ENCODE measurements at places on chromosomes 13 and 19. TPM values are rescaled to one million over a fixed set of nuclear protein-coding genes. Genes with fewer than 3 reads are reported as not detected.

DNA sequence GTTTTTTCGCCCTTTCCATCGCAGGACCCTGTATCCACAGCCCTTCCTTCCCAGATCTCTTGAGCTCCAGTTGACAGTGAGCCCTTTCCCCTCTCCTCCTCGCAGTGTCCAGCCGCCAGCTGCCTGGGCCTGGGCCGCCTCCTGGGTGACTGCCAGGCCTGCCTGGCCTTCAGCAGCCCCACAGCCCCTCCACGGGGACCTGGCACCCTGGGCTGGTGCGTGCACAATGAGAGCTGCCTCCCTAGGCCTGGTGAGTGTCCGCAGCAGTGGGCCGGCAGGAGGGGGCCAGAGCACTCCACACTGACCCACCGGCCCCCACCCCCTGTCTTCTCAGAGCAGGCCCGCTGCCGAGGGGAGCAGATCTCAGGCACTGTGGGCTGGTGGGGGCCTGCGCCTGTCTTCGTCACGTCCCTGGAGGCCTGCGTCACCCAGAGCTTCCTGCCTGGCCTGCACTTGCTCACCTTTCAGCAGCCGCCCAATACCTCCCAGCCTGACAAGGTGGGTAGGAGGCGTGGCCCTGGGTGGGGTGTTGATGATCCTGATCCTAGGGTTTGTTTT, 19.0 kb downstream of the MEGF8 start:
- H3K4me1 ChIP-seq, result no peaks in the 10 kb centered on the region
- H3K27me3 ChIP-seq, result no peaks in the 10 kb centered on the region
- no peak overlapping the region for H3K27ac ChIP-seq
- DNase-seq, result no peak

DNA sequence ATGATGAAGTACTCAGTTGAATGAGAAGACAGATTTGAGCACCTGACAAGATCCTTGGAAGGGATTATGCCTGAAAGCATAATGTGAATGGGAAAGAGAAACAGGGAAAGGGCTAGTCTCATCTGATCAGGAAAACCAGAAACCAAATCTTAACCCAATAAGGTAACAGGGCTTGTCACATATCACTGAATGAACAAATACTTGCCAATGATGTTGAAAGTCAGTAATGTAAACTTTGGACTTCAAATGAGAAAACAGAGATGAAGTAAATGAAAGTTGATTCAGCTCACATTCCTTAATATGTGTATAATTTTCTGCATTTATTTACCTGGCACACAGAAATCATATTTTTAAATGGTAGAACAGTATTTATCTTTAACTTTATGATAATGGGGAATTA, 480.0 kb downstream of the KCTD12 start:
- no peaks in the 10 kb centered on the region for H3K27me3 ChIP-seq
- H3K27ac ChIP-seq, result no peak overlapping the region

DNA sequence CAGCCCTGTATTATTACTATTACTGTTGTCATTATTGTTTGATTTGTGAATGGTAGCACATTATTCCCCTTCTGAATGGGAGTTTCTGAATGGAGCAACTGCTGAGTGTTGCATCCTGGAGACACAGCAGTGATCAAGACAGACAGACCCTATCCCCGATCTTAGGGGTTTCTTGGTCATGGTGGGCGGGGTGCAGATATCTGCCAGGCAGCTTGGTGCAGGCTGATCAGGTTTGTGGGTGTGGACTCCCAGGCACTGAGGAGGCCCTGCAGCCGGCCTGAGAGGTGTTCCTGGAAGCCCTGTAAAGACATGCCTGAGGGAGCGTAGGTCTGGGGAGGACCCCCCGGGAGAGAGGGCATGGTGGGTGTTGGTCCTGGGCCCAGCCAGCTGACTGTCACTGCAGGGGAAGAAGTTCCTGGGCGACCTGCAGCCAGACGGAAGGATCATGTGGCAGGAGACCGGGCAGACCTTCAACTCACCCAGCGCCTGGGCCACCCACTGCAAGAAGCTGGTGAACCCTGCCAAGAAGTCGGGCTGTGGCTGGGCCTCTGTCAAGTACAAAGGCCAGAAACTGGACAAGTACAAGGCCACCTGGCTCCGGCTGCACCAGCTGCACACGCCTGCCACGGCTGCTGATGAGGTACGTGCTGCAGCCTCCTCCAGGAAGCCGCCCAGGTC, 2.1 kb downstream of the MPND start:
- no peaks in the 10 kb centered on the region for H3K27me3 ChIP-seq
- H3K27ac ChIP-seq, result no peak overlapping the region
- no peak for DNase-seq
- no peak overlapping the region for H3K4me3 ChIP-seq

- no peak overlapping the region for H3K4me3 ChIP-seq
- no peaks in the 10 kb centered on the region for H3K36me3 ChIP-seq
- no peaks in the 10 kb centered on the region for H3K27me3 ChIP-seq
- DNase-seq, result peak; percentile 47
- no peak overlapping the region for H3K27ac ChIP-seq
Measured at GRCh38 chr13:26707122-26708006, 53.2 kb downstream of the GPR12 start.

GRCh38 chr19:56261145-56261544, 11.4 kb upstream of the EDDM13 start:
- H3K4me3 ChIP-seq, result no peak overlapping the region
- no peak overlapping the region for H3K27ac ChIP-seq
- H3K36me3 ChIP-seq, result no peaks in the 10 kb centered on the region
- no peaks in the 10 kb centered on the region for H3K27me3 ChIP-seq
- no peaks in the 10 kb centered on the region for H3K4me1 ChIP-seq

DNA sequence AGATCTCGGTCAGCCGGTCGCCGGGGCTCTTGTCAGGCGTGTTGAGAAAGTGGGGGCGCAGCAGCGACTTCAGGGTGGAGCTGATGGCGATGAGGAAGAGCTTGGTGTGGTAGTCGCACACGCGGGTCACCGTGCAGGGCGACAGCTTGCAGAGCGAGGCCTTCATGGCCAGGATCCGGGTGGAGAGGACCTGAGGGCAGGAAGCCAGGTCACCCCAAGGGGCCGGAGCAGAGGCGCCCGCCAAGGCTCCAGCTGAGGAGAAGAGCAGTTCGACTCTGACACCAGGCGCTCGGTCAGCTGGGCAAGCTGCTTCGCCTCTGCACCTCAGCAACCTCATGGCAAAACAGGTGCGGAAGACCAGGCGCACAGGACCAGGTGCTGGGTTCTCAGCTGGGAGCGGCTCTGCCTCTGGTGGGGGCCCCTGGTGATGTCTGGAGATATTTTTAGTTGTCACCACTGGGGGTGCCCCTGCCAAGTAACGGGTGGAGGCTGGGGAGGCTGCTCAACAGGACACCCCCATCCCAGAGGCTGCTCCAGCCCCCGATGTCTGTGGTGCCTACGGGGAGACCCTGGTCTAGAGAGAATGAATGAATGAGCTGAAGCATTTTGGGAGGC, 15.9 kb downstream of the CFD start:
- no peak overlapping the region for H3K27ac ChIP-seq
- no peaks in the 10 kb centered on the region for H3K27me3 ChIP-seq
- H3K4me3 ChIP-seq, result no peak overlapping the region
- peak; percentile 47 for DNase-seq
- peaks cover 17% of the 10 kb centered on the region for H3K4me1 ChIP-seq

DNA sequence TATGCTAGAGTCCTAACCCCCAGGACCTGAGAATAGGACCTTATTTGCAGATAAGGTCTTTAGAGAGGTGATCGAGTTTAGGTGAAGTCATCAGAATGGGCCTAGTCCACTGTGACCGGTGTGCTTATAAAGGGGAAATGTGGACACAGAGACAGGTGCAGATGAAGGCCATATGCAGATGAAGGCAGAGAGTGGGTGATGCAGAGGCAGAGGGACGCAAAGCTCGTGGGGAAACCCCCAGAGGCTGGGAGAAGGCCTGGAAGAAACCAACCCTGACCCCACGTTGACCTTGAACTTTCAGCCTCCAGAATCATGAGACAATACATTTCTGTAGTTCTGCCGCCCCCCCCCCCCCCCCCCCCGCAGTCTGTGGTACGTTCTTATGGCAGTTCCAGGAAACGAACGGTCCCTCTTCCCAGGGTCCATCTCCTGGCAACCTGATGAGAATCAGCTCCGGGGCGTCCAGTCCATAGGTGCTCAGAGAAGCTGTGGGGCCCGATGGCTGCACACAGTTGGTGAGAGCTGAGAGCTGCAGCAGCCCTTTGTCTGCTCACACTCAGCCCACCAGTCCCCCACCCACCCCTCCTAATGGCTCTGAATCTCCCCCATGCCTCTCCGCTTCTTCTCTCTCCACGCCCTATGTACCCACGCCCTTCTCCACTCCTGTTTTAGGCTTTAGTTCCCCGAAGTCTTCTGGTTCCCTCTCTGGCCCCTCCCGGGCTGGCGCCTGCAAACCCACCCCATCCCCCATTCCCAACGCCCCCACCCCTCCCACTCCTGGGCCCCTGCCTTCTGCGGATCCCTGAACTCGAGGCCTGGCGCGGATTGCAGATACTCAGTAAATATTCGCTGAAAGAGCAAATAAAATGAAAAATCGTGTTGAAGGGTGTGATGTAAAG, 218.3 kb upstream of the MAB21L1 start:
- no peak for DNase-seq
- H3K4me3 ChIP-seq, result no peak overlapping the region
- H3K36me3 ChIP-seq, result no peaks in the 10 kb centered on the region

DNA sequence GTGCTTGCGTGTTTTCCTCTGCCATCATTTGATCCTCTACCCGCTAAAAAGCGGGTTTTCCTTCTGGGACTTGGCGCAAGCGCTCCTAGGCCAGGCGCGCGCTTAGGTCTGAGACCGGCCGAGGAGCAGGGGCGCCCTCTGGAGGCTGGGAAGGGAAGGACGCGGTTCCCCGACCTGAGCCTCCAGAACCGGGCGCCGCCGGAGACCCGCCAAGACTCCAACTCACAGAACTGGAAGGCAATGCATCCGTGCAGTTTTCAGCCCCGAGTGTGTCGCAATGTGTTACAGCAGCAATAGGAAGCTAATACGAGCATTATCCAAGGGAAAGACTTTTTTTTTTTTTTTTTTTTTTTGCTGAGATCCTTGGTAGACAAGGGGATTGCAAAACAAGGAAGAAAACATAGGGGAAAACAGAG, 190.9 kb downstream of the COL4A1 start:
- no peak overlapping the region for H3K27ac ChIP-seq
- no peaks in the 10 kb centered on the region for H3K27me3 ChIP-seq
- H3K4me1 ChIP-seq, result no peaks in the 10 kb centered on the region
- DNase-seq, result peak; percentile 38
- no peak overlapping the region for H3K4me3 ChIP-seq
- no peaks in the 10 kb centered on the region for H3K36me3 ChIP-seq

- H3K27ac ChIP-seq, result no peak overlapping the region
- peaks cover 32% of the 10 kb centered on the region for H3K27me3 ChIP-seq
- H3K4me1 ChIP-seq, result no peaks in the 10 kb centered on the region
- H3K4me3 ChIP-seq, result no peak overlapping the region
Measured at GRCh38 chr19:53942001-53942786, 20.5 kb upstream of the CACNG8 start.

GRCh38 chr13:47555235-47555634, 445.8 kb downstream of the SUCLA2 start:
- no peak for DNase-seq
- H3K36me3 ChIP-seq, result no peaks in the 10 kb centered on the region
- no peak overlapping the region for H3K4me3 ChIP-seq

- H3K4me1 ChIP-seq, result no peaks in the 10 kb centered on the region
- H3K36me3 ChIP-seq, result no peaks in the 10 kb centered on the region
- H3K27ac ChIP-seq, result no peak overlapping the region
Measured at GRCh38 chr19:7260161-7260560, 34.1 kb downstream of the INSR start.

DNA sequence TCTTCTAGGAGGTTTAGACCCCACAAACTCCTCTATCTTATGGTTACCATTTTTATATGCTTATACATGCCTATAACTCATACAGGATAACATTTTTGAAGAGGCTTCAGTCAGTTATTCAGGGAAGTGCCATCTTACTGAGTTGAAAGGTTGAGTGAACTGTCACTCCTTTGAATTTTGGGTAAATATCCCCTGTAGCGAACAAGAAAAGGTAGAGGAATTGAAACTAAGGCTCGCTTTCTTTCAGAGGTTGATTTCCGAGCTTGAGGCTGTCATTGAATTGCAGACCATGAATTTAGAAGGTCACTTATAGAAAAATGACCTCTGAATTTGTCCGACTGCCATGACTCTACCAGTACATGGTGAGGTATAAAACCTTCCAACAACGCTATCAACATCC, 35.1 kb downstream of the MICU2 start:
- H3K27me3 ChIP-seq, result no peaks in the 10 kb centered on the region
- peaks cover 9% of the 10 kb centered on the region for H3K4me1 ChIP-seq
- DNase-seq, result peak; percentile 16
- no peak overlapping the region for H3K4me3 ChIP-seq

- peak; percentile 41 for DNase-seq
- H3K27ac ChIP-seq, result no peak overlapping the region
- H3K36me3 ChIP-seq, result peaks cover 4% of the 10 kb centered on the region
Measured at GRCh38 chr19:49555600-49556411, 24.6 kb downstream of the NOSIP start.

The CEACAM21 gene
- polyA plus RNA-seq, result 27.3 TPM

The SPACA4 gene
- polyA plus RNA-seq, result not detected

The APOE gene
- 5.2 TPM for polyA plus RNA-seq

The RAB3A gene
- polyA plus RNA-seq, result 5.3 TPM

The FPR1 gene
- polyA plus RNA-seq, result 1.1 TPM

The SRRM5 gene
- polyA plus RNA-seq, result 1.9 TPM
